AG09319 (cell line): ENCODE measurements at places on chromosomes 3 and 15.

DNA sequence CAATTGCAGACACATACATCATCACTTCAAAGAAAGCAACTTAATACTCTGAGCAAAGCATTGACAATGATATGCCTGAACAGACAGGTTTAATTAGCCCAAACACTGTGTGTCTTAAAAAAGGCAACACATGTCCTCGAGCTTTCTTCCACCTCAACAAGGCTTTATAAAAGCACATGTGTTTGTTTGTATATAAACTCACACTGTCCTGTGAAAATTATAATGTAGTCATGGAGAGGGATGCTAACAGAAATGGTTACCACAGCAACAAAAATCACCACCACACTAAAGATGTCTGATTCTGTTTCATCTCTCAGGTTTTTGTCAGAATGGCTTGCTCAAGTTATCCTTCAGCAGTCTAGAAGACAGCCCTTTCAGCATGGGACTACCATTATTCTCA lies 314.7 kb downstream of the MAGI1 start:
- DNase-seq = no peak

DNA sequence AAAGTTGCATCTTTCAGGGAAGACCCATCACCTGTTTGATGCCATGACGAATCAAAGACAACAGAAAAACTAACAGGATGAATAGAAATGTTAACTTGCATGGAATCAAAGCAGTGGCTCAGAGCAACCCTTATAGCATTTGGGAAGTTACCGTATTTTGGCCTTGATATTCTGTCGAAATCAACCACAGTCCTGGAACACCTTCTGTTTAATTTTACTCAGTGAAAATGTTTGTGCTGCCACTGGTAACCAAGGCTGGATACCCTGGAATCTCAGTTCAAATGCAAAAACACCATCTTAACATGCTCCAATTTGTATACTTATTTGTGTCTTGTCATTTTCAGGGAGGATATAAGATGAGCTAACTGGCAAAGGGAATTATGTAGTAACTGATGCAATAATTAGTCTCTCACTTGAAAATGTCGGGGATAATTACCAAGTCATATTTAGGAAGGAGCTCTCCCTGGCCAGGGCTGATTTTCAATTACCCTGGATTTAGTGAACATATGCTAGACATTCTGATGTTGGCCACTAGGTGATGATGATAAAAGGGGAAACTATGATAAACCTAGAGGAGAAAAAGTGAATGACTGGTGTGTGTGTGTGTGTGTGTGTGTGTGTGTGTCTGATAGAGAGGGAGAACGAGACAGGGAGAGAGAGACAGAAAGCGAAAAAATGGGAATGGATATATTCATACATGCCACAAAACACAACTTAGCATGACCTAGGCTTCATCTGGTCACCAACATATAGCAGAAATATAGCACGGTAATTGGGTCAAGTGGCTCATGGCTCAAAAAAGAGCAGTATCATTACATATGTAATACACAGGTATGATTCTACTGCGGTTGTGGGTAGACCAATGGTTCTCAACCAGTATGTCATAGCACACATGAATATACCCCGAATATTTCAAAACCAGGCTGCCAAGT lies 19.0 kb upstream of the PRICKLE2 start:
- DNase-seq = no peak

DNA sequence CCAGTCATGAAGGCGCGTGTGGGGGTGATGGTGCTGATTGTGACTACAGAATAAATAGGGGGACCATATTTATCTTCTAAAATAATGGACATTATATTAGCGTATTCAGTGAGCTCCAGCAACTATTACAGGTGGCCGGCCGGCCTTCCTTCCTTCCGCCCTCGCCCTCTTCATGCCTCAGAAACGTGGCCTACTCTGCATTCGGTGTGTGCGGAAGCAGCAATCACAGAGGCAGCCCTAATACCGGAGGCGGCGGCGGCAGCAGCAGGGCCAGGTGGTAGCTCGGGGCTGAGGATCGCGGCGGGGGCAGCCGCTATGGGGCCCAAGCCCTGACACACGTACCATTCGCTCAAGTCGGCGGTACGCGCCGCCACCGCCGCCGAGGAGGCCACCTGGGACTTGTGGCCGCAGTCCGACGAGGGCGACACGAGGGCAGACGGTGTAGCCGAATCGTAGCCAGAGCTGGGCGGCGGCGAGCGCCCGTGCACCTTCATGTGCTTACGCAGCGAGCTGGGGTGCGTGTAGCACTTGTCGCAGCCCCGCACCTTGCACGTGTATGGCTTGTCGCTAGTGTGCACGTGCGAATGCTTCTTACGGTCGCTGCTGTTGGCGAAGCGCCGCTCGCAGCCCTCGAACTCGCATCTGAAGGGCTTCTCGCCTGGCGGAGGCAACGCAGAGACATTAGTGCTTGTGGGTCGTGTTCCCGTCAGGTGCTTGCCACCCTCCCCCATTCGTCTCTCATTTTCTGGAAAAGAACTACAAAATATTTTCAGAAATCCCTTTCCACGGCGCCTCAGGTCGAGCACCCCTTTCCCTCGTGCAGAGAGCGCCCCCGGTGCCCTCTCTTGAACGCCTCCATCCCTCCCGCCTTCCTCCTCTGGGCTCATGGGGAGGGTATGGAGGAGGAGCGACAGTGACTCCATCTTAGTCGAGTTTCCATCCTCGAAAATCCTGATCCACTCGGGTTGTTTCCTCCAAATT lies 15.5 kb downstream of the ZIC4 start:
- DNase-seq = no peak

DNA sequence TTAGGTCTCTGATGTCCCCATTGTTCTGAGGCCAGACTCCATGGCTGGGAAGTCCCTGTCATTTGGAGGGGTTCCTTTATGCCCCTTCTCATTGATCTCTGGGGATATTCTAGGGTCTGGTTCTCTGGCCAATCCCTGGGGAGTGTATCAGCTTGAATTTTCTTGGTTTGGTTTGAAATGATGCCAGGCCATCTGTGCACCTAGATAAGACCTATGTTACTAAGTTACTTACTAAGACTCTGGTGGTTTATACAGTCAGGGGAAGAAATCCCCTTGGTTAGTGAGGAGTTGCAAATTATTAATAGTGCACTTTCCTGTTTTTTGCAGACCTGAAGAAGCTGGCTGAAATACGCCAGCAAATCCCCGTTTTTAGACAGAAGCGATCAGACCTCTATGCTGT lies 20.3 kb downstream of the NIT2 start:
- no peak for DNase-seq

DNA sequence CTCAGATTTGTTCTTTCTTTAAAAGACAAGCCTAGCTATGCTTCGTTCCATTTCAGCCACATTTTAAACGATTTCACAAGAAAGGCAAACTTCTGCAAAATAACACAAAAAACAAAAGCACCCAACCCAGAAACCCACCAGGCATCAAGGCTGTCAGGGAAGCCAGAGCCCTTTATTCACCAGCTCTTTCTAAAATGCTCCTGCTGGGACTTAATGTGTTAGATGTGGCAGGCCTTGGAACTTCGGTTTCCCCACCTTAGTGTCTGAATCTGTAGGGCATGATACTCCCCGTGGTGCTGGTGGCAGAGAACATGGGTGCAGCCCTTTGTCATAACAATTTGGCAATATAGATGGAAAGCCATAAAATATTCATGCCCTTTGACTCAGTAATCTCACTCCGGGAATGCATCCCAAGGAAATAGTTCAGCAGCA lies 56.8 kb upstream of the LCTL start:
- no peak for DNase-seq

DNA sequence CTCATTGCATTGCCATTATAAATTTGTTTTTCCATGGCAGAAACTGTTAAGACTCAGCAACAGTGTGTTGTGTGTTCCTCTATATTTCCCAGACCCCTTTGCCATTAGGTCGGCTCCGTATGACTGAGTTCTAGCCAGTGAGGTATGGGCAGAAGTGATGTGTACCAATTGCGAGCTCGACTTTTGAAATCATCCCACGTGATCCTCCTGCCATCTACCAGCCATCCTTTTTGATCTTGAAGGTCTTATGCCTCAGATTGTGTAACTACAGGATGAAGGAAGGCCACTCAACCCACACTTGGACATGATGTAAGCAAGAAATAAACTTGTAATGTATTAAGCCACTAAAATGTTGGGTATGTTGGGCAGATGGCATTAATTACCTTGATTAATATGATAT lies 562.3 kb downstream of the PDCD6IP start:
- no peak for DNase-seq

DNA sequence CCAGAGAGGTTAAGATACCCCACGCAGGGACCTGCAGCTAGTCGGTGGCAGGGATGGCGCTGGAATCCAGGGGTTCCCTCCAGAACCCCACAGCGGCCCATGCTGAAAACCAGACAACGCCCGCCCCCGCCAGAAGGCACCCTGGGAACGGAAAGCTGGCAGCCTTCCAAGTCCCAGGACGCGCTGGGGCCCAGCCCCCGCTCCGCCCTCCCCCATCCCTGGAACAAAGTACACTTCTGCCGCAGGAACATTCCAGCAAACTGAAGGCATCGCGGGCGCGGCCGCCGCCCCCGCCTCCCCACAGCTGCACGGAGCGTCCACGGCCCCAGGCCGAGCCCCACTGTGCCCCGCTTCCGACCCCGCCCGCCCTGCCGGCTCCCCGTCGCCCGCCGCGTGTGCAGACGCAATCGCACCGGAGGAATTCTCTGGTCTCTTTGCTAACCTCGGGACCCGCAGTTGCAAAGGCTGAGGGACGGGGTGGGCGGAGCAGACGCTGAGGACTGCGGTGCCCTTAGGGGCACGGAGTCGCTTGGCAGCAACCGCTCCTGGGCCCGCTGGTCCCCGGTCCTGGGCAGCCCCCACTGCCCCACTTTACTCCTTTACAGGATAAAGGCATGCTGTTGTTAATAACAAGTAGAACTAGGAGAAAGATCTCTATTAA lies 44.8 kb upstream of the RNU6-1 start:
- peak; percentile 7 for DNase-seq

- no peak for DNase-seq
Observed at GRCh38 chr3:50242381-50242770, 6.4 kb downstream of the GNAI2 start.

DNA sequence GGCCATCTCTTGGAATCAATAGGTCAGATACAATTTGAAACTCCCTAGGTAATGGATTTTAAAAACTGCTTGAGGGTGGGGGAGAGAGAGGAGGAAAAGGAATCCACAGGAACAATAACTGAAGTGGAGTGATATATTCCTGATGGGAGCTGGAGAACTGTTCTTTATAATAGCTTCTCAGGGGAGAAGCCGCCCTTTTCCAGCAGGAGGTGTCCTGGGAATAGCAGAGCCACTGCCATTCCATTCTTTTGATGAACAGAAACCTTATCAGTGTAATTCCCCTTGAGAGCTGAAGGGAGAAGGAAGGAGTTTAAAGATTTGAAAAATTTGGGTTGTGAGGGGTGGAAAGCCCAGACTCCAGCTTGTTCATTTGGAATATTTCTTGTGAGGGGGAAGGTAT lies 504.9 kb upstream of the DPH6 start:
- DNase-seq = no peak

- DNase-seq = no peak
Observed at GRCh38 chr15:52011711-52012144, 7.3 kb upstream of the MAPK6 start.

DNA sequence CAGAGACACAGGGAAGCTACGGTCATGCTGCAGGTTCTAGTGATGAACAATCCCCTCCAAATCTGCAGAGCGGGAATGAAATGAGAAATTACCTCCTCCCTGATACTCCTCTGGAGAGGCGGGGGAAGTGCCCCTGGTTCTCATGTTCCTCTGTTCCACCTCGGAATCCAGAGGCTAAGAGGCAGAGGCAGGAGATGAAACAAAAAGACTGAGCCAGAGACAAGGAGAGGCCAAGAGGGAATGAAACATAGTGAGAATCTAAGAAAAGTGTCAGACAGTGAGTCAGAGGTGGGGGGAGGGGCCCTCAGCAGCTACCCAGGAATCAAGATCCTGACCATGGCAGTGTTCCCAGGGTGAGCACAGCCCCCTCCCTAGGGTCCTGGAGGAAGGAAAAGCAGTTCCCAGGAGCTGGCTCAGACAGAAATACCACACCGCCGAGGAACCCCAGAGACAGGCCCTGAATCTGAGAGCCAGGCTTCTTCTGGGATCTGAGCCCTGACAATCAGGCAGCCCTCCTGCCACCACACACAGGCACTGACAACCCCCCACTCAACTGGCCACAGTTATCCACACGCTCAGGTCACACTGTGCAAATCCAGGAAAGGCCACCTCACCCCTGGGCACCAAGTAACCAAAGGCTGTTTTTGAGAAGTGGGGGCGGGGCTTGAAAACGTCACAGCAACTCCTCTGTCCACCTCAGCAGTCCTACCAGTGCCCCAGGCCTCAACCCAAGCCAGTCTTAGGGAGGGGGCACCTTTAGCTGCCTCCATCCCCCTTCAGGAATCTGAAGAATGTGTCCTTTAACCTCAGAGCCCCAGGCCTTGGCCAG lies 2.4 kb downstream of the CSRNP1 start:
- peak; percentile 82 for DNase-seq

- DNase-seq = no peak
Observed at GRCh38 chr3:69821133-69821532, 81.9 kb downstream of the MITF start.

- no peak for DNase-seq
Observed at GRCh38 chr3:156685198-156685597, 10.8 kb downstream of the TIPARP start.

GRCh38 chr3:144458283-144458682 lies 486.7 kb downstream of the DIPK2A start:
- DNase-seq = no peak

- peak; percentile 24 for DNase-seq
Observed at GRCh38 chr3:193040836-193041672, 123.4 kb upstream of the MB21D2 start.

- DNase-seq = no peak
Observed at GRCh38 chr3:6709178-6709577, 151.7 kb upstream of the GRM7 start.

DNA sequence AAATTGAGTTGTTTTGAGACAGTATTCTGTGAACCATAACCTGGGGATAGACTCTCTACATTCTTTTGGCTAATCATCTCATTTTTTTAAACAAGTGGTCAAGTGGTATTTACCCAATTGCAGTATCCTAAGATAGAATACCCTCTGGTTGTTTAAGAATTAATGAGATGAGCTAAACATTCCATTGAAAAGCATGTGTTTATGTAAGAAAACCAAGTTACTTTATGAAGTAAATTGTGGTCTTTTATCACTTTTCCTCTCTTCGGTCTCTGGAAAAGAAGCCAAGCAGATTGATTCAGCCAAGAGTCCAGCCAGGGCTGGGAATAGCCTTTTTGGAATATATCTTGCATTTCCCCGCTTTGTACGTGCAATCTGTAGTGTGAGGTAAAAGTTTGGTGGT lies 185.7 kb upstream of the TOPAZ1 start:
- DNase-seq = peak; percentile 35

GRCh38 chr3:136910697-136911096 lies 47.1 kb upstream of the IL20RB start:
- no peak for DNase-seq

DNA sequence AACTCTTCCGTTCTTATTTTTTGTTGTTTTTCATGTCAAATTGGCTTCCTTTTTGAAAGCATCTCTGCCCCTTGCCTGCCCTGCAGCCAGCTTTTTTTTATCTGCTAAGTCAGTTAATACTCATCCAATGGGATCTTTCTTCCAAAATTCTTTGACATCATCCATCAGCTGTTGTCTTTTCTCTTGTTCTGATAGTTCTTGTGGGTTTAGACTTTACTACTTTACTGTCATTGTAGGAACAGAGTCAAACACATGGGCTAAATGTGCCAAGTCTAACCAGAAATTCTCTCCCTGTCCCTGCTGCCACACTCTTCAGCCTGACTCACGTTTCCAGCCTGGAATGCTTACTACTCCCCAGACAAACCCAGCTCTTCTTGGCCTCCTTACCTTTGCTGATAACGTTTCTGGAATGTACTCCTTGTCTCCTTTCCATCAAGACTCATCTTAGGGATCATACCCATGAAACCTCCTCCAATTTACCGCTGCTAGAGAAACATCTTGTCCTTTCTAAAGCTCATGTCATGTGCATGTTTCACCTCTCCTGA lies 10.7 kb upstream of the VPS8 start:
- DNase-seq = no peak

- no peak for DNase-seq
Observed at GRCh38 chr15:89378296-89379151, 43.9 kb upstream of the POLG start.
